ENCODE measurements at places on chromosomes 4 and X.

GRCh38 chrX:10538831-10539230 is 81.6 kb downstream of the MID1 start:
- no peak for DNase-seq

GRCh38 chrX:74535086-74535407 is 79.4 kb downstream of the RLIM start:
- no peak for DNase-seq

GRCh38 chr4:24655971-24656370 is 71.6 kb upstream of the DHX15 start:
- DNase-seq = no peak

GRCh38 chr4:5500165-5500564 is 208.2 kb downstream of the EVC2 start:
- no peak for DNase-seq

DNA sequence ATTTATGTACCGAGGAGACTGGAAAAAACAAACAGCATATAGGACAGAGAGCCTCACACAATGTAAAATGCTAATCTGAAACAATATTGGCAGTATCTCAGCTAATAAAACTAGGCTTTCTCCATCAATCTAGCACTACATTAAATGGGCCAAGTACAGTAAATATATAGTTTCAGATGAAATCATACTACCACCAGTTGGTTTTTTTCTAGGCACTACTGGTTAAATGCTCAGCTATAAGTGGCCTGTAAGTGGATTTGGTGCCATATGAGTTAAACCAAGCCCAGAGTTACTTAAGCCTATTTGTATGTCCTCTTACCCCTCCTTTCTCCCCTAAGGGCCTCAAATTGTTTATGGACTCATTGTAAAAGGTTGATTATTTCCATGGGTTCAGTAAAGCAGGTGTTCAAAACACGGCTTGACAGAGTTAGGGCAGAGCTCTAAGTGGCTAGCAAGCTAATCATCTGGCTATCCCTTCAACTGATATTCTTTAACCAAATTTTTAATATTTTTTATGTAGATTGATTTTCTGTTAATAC is 57.5 kb downstream of the FAM13A start:
- DNase-seq = peak; percentile 57

GRCh38 chr4:38034986-38035882 is 75.0 kb downstream of the PTTG2 start:
- peak; percentile 12 for DNase-seq

GRCh38 chrX:17591741-17592110 is 145.6 kb upstream of the SCML1 start:
- DNase-seq = no peak

GRCh38 chr4:8217246-8217511 is 18.1 kb downstream of the SH3TC1 start:
- no peak for DNase-seq

- DNase-seq = no peak
Measured at GRCh38 chr4:153794006-153794405, 5.1 kb upstream of the SFRP2 start.

DNA sequence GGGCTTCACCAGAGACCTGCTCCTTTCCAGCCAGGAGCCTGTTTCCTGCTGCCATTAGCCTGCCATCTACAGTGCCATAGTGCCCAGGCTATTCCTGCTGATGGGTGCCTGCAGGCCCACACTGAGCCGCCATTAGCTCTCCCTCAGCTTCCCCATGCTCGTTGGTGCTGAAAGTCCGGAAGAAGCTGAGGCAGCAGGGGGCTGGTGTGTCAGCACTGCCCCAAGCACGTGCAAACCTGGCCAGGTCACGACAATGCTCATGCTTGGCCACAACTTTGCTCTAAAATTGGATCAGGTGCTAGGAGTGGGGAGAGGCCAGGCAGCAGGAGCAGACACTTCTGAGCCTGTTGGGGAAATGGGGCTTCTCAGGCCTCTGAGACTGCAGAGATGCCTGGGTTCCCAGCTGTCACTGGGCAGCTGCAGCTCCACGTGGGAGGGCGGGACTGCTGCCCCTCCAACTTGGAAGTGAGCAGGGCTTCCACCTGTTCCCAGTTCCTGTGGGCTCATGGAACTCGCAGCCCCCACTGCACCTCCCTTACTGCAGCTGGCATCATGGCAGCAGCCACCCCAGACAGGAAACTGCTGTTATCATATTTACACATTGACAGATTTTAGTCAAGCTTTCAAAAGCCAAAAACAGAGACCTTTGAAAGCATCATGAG is 913.9 kb downstream of the FSTL5 start:
- DNase-seq = no peak

DNA sequence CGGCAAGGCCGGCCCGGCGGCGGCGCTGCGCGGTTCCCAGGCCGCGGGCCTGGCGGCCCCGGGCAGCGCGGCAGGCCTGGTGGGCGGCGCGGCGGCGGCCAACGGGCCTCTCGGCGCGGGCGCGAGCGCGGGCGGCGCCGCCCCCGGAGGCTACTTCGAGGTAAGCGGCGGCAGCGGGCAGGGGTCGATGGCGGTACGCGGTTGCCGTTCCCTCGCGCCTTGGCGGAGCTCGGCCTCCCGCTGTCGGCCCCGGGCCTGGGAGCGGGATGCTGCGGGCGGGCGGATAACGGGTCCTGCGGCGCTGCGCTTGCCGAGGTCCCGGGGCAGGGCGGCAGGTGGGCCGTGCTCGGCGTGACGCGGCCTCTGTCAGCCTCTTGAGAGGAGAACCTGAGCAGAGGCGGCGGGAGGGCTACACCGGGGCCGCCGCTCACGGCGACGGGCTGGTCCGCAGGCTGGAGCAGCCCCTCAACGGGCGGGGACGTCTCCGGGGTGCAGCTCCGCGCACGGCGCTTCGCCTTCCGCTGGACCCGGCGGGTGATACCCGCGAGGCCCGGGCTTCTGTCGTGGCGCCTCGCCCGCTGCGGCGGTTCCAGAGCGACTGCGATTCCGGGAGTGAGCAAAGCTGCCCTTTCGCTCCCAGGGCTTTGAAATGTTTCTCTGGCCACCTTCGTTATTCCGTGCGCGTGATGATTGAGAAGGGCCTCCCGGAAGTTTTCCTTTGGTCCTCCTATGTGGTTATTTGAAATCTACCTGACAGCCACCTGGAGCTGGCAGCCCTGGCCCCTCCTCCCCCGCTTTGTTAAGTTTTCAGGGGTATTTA is 774 bp downstream of the FAM193A start:
- peak; percentile 53 for DNase-seq

DNA sequence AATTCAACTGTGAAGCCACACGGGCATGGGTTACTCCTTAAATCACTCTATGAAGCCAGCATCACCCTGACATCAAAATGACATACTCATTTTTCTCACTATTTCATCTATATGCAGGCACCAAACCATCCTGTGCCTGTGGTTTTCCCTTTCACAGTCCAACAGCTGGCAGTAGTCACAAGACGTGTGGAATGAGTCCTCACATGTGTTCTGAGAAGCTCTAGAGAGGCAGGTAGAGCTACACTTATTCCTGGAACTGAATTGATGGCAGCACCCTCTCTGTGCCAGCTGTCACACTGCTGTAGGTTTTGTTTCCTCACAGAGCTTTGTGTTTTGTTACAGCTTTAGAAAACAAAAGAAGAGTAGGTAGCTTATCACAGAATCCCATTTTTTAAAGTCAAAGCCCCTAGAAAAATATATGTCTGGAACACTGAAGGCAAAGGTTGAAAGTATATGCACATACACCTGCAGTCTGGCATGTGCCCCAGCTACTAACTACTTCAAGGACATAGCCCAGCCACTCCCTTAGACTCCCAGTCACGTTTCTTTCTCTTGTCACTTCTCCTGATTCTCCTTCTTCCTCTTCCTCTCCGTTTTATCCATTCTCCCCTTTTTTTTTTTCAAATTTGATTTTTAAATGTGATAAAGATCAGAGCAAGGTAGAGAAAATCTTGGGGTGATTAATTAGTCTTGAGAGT is 107.1 kb downstream of the ANXA10 start:
- no peak for DNase-seq

DNA sequence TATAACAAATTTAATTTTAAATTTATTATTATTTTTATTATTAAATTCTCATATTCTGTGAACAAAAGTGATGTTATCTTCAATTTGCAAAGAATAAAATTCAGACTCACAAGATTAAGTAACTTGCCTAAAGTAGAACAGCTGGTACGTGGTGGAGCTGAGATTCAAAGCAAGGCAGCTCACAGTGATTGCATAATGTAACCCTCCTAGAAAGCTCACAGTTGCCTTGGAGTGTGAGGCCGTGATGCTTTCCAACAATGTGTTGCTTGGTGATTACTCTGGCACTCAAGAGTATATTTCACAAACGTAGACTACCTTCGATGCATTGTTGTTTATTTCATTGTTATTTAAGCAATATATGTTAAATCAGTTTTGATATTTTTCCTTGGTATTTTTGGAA is 1039.2 kb upstream of the PABPC4L start:
- no peak for DNase-seq

GRCh38 chr4:163243297-163243981 is 76.7 kb upstream of the NAF1 start:
- DNase-seq = no peak

GRCh38 chrX:19628011-19628575 is 112.8 kb upstream of the MAP3K15 start:
- DNase-seq = no peak

DNA sequence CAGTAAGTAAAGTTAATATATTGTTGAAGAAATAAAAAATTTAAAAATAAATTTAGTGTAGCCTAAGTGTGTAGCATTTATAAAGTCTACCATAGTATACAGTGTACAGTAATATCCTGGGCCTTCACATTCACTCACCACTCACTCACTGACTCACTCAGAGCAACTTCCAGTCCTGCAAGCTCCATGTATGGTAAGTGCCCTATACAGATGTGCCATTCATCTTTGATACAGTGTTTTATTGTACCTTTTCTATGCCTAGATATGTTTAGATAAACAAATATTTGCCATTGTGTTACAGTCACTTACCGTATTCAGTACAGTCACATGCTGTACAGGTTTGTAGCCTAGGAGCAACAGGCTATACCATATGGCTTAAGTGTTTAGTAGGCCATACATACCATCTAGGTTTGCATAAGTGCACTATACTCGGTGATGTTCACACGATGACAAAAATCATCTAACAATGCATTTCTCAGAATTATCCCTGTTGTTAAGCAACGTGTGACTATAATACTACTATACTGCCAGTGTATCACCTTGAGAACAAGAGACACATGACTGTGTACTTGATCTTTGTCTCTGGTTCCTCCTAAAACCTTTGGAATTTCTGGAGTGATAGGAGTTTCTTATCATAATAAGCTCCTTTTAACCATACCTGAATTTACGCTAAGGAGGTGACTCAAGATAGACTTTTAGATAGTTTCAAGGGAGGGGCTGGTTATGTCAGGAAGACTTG is 25.8 kb upstream of the SEPTIN11 start:
- no peak for DNase-seq

GRCh38 chr4:94889946-94890345 is 132.2 kb downstream of the BMPR1B start:
- no peak for DNase-seq

- no peak for DNase-seq
Measured at GRCh38 chr4:184420402-184420801, 53.9 kb downstream of the IRF2 start.

GRCh38 chrX:138691186-138691585 is 20.3 kb downstream of the FGF13 start:
- no peak for DNase-seq

GRCh38 chr4:118180776-118181175 is 146.5 kb downstream of the NDST3 start:
- DNase-seq = no peak

DNA sequence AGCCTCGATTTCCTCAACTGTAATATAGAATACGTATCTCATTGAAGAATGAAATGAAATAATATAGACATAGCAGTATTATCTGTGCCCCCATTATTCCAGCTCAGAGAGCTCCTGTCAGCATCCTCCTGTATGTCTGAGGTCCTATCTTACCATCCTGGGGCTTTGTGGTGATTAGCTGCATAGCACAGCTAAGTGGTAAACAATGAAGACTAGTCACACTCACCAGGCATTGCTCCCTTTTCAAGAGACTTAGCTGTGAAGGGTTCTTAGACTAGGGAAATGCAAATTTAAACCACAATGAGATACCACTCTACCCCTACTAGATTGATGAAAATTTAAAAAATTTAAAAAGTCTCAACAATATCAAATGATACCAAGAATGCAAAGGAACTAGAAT is 172.9 kb downstream of the SLC39A8 start:
- no peak for DNase-seq
